ENCODE measurements at places on chromosomes 6 and 20.

DNA sequence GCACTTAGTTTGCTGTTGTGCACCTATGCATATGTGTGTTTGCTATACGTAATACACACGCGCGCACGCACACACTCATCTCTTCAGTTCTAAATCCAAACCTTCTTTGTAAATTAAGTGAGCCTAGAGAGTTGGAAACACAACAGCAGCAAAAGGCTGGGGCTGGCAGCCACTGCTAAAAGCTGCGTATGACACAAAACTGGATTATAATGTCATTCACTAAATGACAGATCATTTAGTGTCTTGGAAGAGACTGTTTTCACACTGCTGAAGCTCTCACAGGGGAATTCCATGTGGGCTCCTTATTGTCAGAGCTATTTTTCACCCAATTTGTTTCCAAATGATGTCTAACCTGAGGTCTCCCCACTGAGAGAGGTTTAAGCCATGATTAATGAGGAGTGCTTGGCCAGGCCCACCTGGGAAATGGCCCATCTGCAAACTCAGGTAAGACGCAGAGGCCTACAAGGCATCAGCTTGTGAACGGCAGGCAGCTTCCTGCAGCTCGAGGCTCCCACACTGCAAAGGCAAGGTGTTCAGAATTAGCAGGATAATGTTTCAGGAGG is 94.2 kb downstream of the OLIG3 start:
- no peak for DNase-seq

DNA sequence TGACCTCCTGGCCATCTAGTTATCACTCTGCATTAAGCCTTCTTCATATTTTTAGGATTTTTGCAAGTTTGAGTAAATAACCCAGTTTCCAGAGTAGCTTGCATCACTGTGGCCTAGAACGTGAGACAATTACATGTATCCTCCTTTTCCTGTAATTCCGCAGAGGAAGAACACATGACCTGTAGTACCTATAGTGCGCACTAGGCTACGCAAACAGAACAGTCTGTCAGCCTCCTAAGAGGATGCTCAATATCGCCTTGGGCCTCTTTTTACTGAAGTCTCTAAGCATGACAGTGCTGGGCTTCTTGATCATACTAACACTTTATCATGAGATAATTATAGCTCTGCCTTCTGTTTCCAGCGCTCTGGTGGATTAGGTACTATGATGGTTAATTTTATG is 20.2 kb upstream of the NR2E1 start:
- no peak for DNase-seq

- no peak for DNase-seq
Observed at GRCh38 chr6:112338166-112338709, 8.9 kb upstream of the RFPL4B start.

DNA sequence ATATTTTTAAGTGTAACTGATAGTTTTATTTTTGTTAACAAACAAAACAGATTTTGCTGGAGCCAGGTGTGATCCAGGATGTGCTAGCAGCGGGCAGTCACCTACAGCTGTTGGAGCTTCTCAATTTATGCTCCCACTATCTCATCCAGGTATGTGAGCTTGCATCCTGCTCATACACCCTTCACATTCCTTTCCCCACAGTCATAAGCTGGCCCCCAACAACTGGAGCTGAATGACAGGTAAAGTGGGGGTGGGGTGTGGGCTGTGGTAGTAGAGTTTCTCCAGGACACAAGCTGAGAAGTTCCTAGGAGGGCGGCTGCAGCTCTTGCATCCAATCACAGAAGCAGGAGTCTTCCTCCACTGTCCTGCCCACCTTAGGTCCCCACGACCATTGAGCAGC is 140.1 kb downstream of the KLHL32 start:
- no peak for DNase-seq

GRCh38 chr20:24755411-24755922 is 193.6 kb upstream of the CST7 start:
- no peak for DNase-seq

DNA sequence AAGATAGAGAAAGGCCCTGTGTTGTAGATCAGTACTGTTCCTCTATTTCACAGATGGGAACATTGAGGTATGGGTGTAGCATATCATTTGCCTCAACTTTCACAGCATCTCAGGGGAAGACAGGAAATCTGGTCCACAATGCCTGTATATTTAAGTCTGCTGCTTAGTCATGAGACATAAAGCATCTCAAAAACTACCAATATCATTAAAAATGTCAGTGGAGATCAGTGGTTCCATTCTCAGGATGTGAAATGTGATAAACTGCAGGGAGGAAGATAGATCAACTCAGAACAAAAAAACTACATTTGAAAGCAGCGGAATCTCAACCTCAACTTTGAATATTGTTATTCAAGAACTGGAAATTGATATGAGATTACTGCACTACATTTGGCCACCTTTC is 192.9 kb upstream of the PREP start:
- no peak for DNase-seq

GRCh38 chr20:57153238-57153905 is 113.1 kb downstream of the BMP7 start:
- DNase-seq: no peak

- no peak for DNase-seq
Observed at GRCh38 chr6:122868137-122868536, 79.1 kb downstream of the SMPDL3A start.
